ENCODE measurements at places on chromosomes 11 and 22.

DNA sequence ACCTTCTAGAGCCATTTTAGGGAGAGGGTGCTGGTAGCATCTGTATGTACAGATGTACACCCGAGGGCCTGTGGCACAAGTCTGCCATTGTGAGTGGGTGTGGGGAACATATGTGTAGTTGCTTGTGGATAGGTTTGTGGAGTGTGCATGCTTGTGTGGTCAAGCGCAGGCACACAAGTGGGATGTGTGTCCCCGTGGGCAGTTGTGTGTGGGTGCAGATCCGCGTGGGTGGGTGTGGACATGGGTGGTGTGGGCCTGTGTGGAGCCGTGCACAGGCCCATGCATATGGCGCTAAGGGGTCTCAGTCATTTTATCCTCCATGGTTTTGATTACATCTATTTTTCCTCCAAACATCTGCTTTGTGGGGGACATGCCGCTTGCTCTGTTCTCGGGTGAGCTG, 28.8 kb downstream of the ALX4 start:
- no peak for DNase-seq

- DNase-seq = no peak
These were observed 23.4 kb upstream of the ADA2 start for GRCh38 chr22:17242641-17243040.

DNA sequence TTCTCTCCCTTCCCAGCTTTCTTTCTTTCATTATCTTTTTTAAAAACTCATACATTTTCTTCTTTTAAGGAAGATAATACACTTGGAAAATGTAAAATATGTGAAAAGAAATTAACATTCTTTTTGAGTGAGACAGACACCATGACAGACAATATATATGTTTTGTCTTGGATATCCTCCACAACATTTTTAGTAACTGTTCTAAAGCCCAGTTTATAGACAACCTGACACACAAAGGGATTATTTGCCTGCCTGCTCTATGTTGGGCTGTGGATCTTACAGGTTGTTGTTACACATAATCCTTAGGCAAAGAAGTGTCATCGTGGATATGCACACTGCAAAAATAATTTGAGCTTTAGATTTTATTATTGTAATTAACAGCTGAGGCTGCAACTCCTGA, 301.4 kb upstream of the PDGFD start:
- DNase-seq = no peak

GRCh38 chr22:35484651-35485556, 55.7 kb upstream of the RASD2 start:
- DNase-seq = no peak

- peak; percentile 84 for DNase-seq
These were observed 5.9 kb downstream of the CENPM start for GRCh38 chr22:41940832-41941765.

GRCh38 chr11:60362241-60362640, 16.1 kb upstream of the MS4A7 start:
- DNase-seq = no peak

- DNase-seq = no peak
These were observed 3.3 kb upstream of the BEST1 start for GRCh38 chr11:61946894-61947293.

DNA sequence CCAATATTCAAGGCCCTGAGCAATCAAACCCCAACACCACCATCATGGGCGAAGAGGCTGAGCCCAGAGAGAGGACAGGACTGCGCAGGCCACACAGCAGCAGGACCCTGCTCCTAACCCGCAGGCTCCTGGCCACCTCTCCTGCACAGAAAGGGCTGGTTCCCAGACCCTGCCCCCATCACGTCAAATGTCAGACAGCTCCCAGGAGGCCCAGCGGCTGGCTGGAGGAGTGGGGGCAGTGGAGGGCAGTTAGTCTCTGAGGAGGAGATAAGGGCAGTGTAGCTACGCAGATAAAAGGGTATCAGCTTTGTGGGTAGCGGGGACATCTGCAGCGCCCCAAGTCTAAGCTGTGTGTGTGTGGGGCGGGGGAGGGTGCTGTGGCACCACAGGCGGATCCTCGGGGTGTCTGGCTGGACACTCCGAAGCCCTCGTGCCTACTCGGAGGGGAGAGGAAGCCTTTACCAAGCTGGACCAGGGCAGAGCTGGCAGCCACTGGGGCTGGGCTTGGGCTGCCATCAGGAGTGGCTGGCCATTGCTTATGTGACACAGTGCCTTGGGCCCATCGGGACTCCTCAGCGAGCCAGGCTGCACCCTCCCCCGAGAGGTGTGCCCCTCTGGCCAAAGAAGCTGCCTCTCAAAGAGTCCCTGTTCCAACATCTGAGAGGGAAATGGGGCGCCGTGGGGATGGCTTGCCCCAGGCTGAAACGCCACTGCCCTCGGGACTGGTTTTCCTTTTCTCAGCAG, 21.5 kb downstream of the FADS3 start:
- no peak for DNase-seq

GRCh38 chr22:48947636-48948035, 880.0 kb downstream of the BRD1 start:
- no peak for DNase-seq

DNA sequence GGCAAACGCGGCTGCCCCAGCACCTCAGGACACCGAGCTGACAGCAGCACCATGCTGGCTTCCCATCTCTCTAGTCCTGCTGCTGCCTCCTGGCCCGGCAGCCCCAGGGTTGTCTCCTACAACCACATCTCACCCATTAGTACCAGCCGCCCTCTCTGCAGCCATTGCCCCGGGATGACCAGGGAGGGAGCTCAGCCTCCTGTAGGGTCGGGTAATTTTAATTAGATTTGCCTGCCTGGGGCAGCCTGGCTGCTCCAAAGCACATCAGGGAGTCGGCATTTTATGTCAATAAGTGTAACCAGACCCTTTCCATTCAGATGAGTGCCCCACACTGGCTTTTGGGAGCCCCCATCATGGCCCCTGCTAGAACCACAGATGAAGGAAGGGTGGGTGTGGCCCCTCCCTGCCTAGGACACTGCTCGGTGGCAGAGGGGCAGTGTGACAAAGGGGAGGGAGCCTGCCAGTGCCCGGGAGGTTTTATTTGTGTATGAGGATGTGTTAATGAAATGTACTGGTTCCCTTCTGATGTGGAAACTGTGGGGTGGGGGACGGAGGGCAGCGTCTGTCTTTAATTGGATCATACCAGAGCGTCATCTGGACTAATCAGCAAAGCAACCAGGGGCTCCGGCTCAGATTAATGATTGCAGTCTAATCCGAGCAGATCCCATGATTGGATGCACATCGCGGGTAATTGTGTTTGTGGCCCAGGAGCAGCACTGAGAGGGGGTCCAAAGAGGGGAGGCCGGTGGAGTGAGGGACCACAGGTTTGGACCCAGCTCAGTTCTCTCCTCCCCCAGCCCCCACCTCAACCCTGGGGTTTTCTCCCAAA, 125.3 kb downstream of the FEZ1 start:
- no peak for DNase-seq

- DNase-seq = no peak
These were observed 124.7 kb downstream of the PARVA start for GRCh38 chr11:12502046-12502445.

- peak; percentile 12 for DNase-seq
These were observed at the start of gene PVALB for GRCh38 chr22:36816636-36817524. Gene PVALB (minus strand): TSS chr22:36817035. CDS start chr22:36817005, 30 bp downstream.

- no peak for DNase-seq
These were observed 25.5 kb downstream of the TCP11L1 start for GRCh38 chr11:33064866-33065265.
